Memory B cell (primary cell): ENCODE measurements at places on chromosomes 6 and 20.

DNA sequence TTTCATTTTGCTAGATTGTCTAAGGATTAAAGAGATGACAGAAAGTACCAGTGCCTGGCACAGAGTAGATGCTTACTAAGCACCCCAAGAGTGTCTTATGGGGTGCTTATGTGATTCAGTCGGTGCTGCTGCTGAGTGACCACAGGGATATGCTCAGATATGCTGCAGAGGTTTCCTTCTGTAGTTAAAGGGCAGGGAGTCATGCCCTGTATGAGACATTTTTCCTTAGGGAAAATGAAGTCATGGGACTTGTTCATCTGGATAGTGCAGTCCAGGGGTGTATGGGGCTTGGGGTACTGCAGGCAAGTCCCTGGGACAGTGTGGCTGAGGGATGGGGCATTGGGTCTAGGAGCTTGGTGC is 25.1 kb downstream of the TOX2 start:
- no peak for DNase-seq

GRCh38 chr6:583635-584034 is 73.3 kb downstream of the HUS1B start:
- DNase-seq = no peak

- no peak for DNase-seq
Observed at GRCh38 chr6:149453597-149454345, 31.0 kb downstream of the ZC3H12D start.

- DNase-seq = no peak
Observed at GRCh38 chr6:11427723-11428245, 109.8 kb upstream of the TMEM170B start.
